ENCODE measurements at places on chromosomes 3 and 15. TPM values are rescaled to one million over a fixed set of nuclear protein-coding genes. Genes with fewer than 3 reads are reported as not detected.

- no peak for DNase-seq
- peaks cover 2% of the 10 kb centered on the region for H3K27me3 ChIP-seq
- no peak overlapping the region for H3K4me3 ChIP-seq
- no peaks in the 10 kb centered on the region for H3K36me3 ChIP-seq
- H3K27ac ChIP-seq = no peak overlapping the region
These were observed 11.2 kb upstream of the MED12L start for GRCh38 chr3:151074256-151074655.

DNA sequence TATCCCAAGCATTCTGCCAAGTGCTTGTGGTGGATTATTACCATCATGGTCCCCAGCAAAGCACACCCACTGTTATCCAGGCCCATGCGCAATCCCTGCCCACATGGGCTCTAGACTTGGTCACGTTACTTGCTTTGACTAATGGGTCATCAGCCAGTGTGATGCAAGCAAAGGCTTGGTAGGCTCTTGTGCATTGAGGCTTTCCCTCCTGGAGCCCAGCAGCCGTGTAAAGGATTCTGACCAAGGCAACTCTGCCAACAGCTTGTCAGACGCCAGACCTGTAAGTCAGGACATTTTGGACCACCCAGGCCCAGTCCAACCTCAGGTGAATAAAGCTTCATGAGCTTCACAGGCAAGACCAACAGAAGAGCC is 93.9 kb downstream of the ABHD5 start:
- no peaks in the 10 kb centered on the region for H3K4me1 ChIP-seq
- DNase-seq = no peak
- H3K4me3 ChIP-seq = no peak overlapping the region
- H3K27ac ChIP-seq = no peak overlapping the region

GRCh38 chr3:66828303-66828702 is 169.8 kb upstream of the KBTBD8 start:
- no peaks in the 10 kb centered on the region for H3K4me1 ChIP-seq
- peaks cover 3% of the 10 kb centered on the region for H3K27me3 ChIP-seq
- no peak overlapping the region for H3K4me3 ChIP-seq
- DNase-seq = no peak

ZNF502 gene
- total RNA-seq = 2.3 TPM
